RPMI7951 (cell line): ENCODE measurements at places on chromosomes 2 and 18. TPM values are rescaled to one million over a fixed set of nuclear protein-coding genes. Genes with fewer than 3 reads are reported as not detected.

DNA sequence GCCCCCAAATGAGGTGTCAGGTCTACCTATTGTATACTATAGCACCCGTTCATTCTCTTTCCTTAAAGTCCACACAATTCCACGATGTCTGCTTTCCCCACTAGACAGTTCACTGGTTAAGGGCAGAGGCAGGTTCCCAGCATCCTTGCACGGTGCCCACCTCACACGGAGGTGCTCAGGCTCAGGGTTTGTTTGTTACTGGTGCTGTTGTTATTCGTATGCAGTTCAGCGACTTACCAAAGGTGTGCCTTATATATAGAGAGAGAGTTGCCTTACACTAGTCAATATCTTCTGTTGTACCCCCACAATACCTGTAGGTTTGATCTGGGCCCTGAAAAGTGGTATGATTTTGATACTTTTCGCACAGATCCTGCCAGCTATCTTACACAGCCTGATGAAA is 30.6 kb downstream of the SLC3A1 start:
- DNase-seq = no peak

Gene KRTCAP3
- 0.48 TPM in 1 of 2 replicates, not detected in the other for total RNA-seq

- no peak for DNase-seq
These were observed 96.9 kb upstream of the B3GNT2 start for GRCh38 chr2:62099050-62099449.

- DNase-seq = no peak
These were observed 58.2 kb downstream of the ANKMY1 start for GRCh38 chr2:240499309-240500301.

DNA sequence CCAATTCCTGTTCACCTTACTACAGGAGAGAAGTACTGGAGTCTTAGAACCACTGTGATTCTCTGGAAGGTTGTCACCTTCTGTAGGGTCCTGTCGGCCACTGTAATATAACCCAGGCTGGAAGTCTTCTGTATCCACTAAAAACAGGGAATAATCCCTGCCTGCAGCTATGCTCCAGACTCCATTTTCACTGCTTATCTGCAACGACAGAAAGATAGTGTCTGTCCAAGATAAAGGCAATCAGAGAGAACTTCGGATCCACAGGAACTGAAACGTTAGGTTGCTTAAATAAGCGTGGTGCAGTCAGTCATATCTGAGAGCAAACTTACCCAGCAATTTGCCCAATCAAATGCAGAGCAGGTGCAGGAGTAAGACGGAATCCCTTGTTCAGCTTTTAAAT is 34.2 kb downstream of the ALS2 start:
- DNase-seq = no peak

Gene MERTK
- total RNA-seq = 0.10 TPM in 1 of 2 replicates, not detected in the other

GRCh38 chr2:10103179-10103578 is 19.4 kb upstream of the RRM2 start:
- DNase-seq = no peak
